Adrenal gland (tissue), 19 donors: ENCODE measurements at places on chromosomes 3 and 15.

- no peak overlapping the region for H3K27ac ChIP-seq
- no peaks in the 10 kb centered on the region for H3K27me3 ChIP-seq
- DNase-seq, result no peak
Measured at GRCh38 chr3:125050488-125051090, 5.2 kb downstream of the HEG1 start.

GRCh38 chr3:31871939-31872507 is 109.0 kb downstream of the OSBPL10 start:
- H3K36me3 ChIP-seq, result no peaks in the 10 kb centered on the region
- no peak overlapping the region for H3K4me3 ChIP-seq
- DNase-seq, result no peak
- no peaks in the 10 kb centered on the region for H3K27me3 ChIP-seq
- H3K27ac ChIP-seq, result no peak overlapping the region

DNA sequence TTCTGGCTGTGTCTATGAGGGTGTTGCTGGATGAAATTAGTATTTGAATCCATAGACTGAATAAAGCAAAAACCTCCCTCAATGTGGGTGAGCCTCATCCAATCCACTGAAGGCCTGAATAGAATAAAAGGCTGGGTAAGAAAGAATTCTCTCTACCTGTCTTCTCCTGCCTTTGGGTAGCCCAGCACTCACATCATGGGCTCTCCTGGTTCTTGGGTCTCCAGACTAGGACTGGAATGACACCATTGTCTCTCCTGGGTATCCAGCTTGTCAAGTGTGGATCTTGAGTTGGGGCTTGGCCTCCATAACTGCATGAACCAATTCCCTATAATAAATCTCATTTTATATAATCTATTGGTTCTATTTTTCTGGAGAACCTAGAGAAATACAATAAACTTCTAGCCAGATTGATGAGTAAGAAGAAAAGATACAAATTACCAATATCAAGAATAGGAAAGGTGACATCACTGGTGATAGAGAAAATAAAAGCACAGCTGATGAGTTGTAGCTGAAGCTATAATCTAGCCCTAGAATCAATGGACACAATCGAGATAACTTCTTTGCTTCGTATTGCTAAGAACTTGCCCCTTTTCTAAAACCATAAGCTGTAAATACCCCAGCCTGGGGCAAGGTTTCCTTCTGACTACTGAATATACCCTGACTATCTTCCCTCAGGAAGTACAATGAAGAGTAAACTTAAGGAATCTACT is 106.4 kb downstream of the ANO10 start:
- H3K4me3 ChIP-seq, result no peak overlapping the region
- no peaks in the 10 kb centered on the region for H3K4me1 ChIP-seq
- DNase-seq, result no peak
- no peaks in the 10 kb centered on the region for H3K27me3 ChIP-seq
- no peaks in the 10 kb centered on the region for H3K36me3 ChIP-seq

- peak; percentile 56 for DNase-seq
- peak overlapping the region; percentile 96 for H3K27ac ChIP-seq
- H3K36me3 ChIP-seq, result no peaks in the 10 kb centered on the region
- peaks cover 15% of the 10 kb centered on the region for H3K4me1 ChIP-seq
- peak overlapping the region; percentile 53 for H3K4me3 ChIP-seq
- no peaks in the 10 kb centered on the region for H3K27me3 ChIP-seq
Measured at GRCh38 chr3:71581457-71582035, 2.0 kb downstream of the FOXP1 start.

DNA sequence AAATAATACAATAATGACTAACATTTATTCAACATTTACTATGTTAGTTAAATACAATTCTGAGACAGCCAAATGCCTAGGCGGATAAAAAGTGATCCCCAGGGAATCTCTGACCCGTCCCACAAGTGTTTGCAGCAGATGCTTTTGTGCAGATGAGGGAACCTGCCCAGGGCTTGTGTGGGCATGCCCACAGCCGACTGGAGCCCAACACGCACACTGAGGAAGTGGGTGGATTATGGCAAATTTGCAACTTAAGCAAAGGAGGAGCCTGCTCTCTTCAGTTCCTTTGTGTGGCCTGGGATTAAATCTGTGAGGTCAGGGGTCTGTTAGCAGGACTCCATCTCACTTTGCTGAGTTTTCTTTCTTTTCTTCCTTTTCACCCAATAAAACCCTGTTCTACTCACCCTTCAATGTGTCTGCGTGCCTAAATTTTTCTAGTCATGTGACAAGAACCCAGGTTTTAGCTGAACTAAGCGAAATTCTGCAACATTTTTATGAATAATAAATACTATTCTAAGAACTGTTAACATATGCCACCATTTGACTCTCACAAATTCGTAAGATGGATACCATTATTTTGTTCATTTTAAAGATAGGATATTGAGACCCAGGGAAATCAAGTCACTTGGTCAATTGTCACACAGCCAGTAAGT is 13.9 kb upstream of the RTP1 start:
- H3K27me3 ChIP-seq, result no peaks in the 10 kb centered on the region
- no peaks in the 10 kb centered on the region for H3K4me1 ChIP-seq
- no peaks in the 10 kb centered on the region for H3K36me3 ChIP-seq
- DNase-seq, result peak; percentile 2
- no peak overlapping the region for H3K27ac ChIP-seq

DNA sequence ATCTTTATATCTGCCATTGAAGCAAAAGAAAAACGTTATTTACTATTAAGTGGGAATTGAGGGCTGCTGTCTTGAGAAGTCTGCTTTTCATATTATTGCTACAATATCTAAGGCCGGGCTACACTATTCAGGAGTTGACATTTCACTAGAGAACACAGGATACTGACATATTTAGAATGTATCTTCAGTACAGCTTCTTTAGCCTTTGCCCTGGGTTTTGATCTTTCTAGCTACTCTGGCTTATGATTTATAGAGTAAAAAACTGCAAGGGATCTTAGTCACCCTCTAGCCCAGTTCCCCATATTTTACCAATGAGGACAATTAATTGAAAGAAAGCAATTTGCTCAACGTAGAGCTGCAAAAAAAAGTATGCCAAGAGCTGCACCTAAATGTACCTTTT is 307.4 kb upstream of the DPPA4 start:
- H3K36me3 ChIP-seq, result no peaks in the 10 kb centered on the region
- no peak for DNase-seq
- H3K4me3 ChIP-seq, result no peak overlapping the region
- no peaks in the 10 kb centered on the region for H3K4me1 ChIP-seq
- H3K27me3 ChIP-seq, result no peaks in the 10 kb centered on the region
- H3K27ac ChIP-seq, result no peak overlapping the region

GRCh38 chr15:63054281-63054683 is 11.7 kb downstream of the TPM1 start:
- H3K36me3 ChIP-seq, result peaks cover 25% of the 10 kb centered on the region
- H3K27ac ChIP-seq, result peak overlapping the region; percentile 7
- H3K27me3 ChIP-seq, result no peaks in the 10 kb centered on the region
- no peak overlapping the region for H3K4me3 ChIP-seq

- H3K36me3 ChIP-seq, result no peaks in the 10 kb centered on the region
- no peaks in the 10 kb centered on the region for H3K27me3 ChIP-seq
- DNase-seq, result no peak
- H3K4me1 ChIP-seq, result peaks cover 13% of the 10 kb centered on the region
Measured at GRCh38 chr3:31851278-31851677, 129.8 kb downstream of the OSBPL10 start.

DNA sequence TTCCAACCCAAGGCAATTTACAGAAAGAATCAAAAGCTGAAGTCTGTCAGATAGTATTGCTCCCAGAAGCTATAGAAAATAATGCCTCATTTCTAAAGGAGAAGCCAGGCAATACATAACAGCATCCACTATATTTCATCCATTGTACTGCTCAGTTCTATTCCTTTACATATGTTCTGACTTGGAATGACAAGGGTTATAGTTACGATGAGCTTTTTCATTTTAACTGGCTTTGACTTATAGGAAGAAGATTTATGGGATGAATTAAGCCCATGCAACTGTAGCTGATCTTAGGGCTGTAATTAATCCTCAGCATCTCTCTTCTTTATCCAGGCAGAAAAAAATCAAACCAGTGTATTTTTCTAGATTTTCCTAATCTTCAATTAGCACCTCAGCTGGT is 676.3 kb upstream of the CCDC54 start:
- H3K27ac ChIP-seq, result no peak overlapping the region
- no peaks in the 10 kb centered on the region for H3K36me3 ChIP-seq
- H3K27me3 ChIP-seq, result no peaks in the 10 kb centered on the region

DNA sequence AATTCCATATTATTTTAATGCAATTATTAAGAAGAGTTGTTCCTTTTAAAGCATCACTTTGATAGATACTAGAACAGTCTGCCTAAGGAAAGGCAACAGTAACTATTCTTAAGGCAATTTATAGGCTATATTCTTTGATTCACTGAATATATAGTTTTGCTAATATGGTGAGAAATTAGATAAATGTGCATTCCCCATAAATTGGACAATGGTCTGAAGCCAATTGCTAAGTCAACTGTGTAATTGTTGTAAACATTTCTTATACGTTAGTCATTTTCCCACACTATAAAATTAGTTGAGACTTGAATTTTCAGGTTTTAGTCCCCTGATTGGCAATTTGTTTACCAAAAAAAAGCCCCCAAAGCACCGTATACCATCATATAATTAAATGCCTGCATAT is 263.0 kb upstream of the NECTIN3 start:
- no peak for DNase-seq
- no peak overlapping the region for H3K27ac ChIP-seq
- no peaks in the 10 kb centered on the region for H3K36me3 ChIP-seq
- no peaks in the 10 kb centered on the region for H3K4me1 ChIP-seq
- H3K27me3 ChIP-seq, result no peaks in the 10 kb centered on the region

- no peak for DNase-seq
- H3K4me3 ChIP-seq, result no peak overlapping the region
- H3K4me1 ChIP-seq, result peaks cover 23% of the 10 kb centered on the region
Measured at GRCh38 chr3:114566162-114566755, 272.4 kb downstream of the TIGIT start.

GRCh38 chr3:156632601-156633000 is 41.8 kb upstream of the TIPARP start:
- H3K4me1 ChIP-seq, result no peaks in the 10 kb centered on the region
- H3K27ac ChIP-seq, result no peak overlapping the region
- H3K4me3 ChIP-seq, result no peak overlapping the region
- DNase-seq, result no peak
- no peaks in the 10 kb centered on the region for H3K27me3 ChIP-seq

GRCh38 chr15:88989578-88989977 is 76.4 kb upstream of the MFGE8 start:
- no peak overlapping the region for H3K4me3 ChIP-seq
- DNase-seq, result no peak
- H3K36me3 ChIP-seq, result no peaks in the 10 kb centered on the region

DNA sequence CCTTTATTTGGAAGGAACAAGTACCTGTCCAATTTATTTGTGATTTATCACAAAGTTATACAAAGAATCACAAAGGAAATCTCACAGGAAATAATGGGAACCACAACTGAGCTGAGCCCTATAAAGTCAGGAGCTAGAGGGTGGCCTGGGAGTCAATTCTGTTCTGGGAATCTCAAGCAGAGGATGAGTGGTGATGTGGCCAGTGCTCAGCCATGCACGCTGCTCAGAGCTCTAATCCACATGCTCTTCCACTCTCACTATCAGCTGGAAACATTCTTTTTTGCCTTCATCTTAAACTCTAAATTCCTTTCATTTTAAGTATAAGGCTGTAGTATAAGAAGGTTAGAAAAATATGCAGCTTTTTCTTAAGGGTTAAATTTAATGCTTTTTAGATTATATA is 36.6 kb downstream of the UACA start:
- H3K27ac ChIP-seq, result no peak overlapping the region
- no peak for DNase-seq
- H3K27me3 ChIP-seq, result no peaks in the 10 kb centered on the region
- no peak overlapping the region for H3K4me3 ChIP-seq

DNA sequence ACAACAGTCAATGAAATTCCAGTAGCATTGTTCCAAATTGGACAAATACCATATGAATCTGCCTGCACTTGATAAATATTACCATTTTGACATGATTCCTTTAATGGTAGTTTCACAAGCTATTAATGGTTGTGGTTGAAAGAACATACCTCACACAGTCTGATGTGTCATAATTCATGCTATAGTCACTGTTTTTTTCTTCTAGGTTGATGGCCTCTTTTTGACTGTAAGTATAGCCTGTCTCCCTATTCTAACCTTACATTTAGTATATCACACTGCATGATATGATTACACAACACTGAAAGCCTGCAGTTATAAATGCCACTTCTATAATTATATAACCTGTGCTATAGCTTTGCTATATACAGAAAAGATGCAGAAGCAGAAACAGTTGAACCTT is 834.1 kb downstream of the NSUN3 start:
- no peak overlapping the region for H3K27ac ChIP-seq
- no peak overlapping the region for H3K4me3 ChIP-seq
- no peaks in the 10 kb centered on the region for H3K27me3 ChIP-seq
- no peak for DNase-seq
- no peaks in the 10 kb centered on the region for H3K36me3 ChIP-seq
- no peaks in the 10 kb centered on the region for H3K4me1 ChIP-seq

GRCh38 chr3:178680037-178680436 is 143.8 kb downstream of the KCNMB2 start:
- no peaks in the 10 kb centered on the region for H3K4me1 ChIP-seq
- H3K4me3 ChIP-seq, result no peak overlapping the region
- DNase-seq, result no peak

DNA sequence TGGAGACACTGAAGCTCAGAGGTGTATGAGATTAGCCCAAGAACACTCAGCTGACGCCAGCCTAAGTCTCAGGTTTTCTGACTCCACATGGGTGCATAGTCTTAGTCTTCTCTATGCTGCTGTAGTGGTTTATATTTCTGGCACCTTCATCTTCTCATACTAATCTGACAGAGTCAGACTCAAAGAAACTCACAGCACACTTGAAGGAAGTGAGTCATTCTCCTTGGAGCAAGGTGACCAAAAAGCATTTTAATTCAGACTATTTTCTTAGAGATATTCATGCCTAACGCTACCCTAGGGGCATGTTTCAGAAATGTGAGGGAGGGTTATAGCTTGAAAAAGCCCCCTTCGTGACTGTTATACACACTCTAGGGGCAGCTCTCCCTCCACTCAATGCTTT is 775.3 kb upstream of the ARPP21 start:
- no peak overlapping the region for H3K27ac ChIP-seq
- no peaks in the 10 kb centered on the region for H3K4me1 ChIP-seq
- H3K36me3 ChIP-seq, result no peaks in the 10 kb centered on the region
- no peaks in the 10 kb centered on the region for H3K27me3 ChIP-seq
- H3K4me3 ChIP-seq, result no peak overlapping the region

DNA sequence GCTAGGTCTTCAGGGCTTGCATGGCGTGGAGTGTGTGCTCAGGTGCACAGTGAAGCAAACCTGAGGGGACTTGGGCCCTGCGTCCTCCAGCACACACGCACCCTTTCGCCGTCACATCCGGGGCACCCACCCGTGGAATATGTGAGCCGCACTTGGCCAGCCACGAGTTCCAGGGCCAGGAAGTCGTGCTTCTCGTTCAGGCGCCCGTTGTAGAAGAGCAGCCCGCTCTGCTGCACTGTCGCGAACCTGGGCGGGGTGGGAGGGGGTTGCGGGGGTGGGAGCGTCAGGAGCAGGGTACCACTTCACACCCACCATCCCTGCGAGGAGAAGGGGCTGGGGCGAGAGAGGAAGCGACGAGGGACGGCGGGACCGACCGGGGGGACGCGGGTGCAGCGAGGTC is 7.1 kb downstream of the CELSR3 start:
- no peak overlapping the region for H3K4me3 ChIP-seq
- H3K36me3 ChIP-seq, result no peaks in the 10 kb centered on the region
- H3K27ac ChIP-seq, result peak overlapping the region; percentile 77
- H3K27me3 ChIP-seq, result no peaks in the 10 kb centered on the region
- H3K4me1 ChIP-seq, result no peaks in the 10 kb centered on the region
- DNase-seq, result no peak

GRCh38 chr3:32888739-32889138 is 62.7 kb upstream of the CCR4 start:
- no peak overlapping the region for H3K4me3 ChIP-seq
- DNase-seq, result no peak
- H3K27me3 ChIP-seq, result peaks cover 3% of the 10 kb centered on the region
